ENCODE measurements at places on chromosomes 3 and 15.

- no peak for DNase-seq
These were observed 50.2 kb downstream of the CRYBG3 start for GRCh38 chr3:97871801-97872524.

GRCh38 chr3:146968204-146968651 is 363.1 kb upstream of the PLSCR5 start:
- DNase-seq: no peak

DNA sequence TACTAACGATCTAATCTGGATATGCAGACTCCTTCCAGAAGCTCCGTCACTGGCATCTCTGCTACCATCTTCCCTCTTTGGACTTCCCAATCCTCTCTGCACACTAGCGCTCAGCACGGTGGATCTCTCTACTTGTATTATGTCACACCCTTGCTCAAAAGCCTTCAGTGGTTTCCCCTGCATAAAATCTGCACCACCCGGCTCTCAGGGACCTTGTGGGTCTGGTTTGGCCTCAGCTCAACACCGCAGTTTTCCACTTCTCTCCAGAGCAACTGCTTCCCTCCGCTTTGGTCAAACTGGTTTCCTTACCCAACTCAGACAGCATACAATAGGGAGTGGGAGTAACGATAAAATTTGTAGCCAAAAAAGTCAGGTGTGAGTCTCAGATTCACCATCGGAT is 30.7 kb upstream of the HES1 start:
- DNase-seq: no peak

DNA sequence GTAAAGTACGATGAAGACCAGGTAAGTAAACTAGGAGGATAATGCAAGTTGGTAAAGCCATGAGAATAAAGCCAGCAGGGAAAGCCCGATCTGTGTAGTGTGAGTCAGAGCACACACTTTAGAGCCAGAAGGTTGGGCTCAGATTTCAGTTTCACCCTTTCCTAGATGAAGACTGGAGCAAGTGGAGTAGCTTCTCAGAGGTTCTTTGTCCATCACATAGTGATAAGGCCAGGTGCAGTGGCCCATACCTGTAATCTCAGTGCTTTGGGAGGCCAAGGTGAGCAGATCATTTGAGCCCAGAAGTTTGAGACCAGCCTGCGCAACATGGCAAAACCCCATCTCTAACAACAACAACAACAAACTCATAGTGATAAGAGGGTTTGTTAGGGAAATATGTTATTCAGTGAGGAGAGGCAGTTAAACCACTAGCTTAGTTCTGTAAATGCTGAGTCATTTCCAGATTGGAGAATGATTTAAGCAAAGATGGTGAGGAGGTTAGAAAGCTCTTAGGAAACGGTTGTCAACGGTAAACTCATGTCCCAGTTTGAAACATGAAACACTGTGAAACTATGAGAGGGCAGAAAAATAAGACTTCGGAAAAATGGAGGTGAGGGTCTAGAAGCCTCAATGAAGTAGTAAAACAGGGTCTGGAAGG is 39.0 kb downstream of the IL12A start:
- no peak for DNase-seq

Measured in stimulated activated CD8-positive, alpha-beta memory T cell treated with anti-CD3 and anti-CD28 coated beads, Interleukin-7, amount 100 ng/mL, for 1 hour (primary cell).